Caudate nucleus (tissue), 63 donors: ENCODE measurements at places on chromosomes 5 and 9.

GRCh38 chr5:67974054-67974453 lies 241.5 kb upstream of the PIK3R1 start:
- DNase-seq = no peak

GRCh38 chr5:35202319-35203111 lies 27.8 kb downstream of the PRLR start:
- no peak for DNase-seq

GRCh38 chr9:11319538-11319937 lies 706.7 kb upstream of the PTPRD start:
- no peak for DNase-seq

DNA sequence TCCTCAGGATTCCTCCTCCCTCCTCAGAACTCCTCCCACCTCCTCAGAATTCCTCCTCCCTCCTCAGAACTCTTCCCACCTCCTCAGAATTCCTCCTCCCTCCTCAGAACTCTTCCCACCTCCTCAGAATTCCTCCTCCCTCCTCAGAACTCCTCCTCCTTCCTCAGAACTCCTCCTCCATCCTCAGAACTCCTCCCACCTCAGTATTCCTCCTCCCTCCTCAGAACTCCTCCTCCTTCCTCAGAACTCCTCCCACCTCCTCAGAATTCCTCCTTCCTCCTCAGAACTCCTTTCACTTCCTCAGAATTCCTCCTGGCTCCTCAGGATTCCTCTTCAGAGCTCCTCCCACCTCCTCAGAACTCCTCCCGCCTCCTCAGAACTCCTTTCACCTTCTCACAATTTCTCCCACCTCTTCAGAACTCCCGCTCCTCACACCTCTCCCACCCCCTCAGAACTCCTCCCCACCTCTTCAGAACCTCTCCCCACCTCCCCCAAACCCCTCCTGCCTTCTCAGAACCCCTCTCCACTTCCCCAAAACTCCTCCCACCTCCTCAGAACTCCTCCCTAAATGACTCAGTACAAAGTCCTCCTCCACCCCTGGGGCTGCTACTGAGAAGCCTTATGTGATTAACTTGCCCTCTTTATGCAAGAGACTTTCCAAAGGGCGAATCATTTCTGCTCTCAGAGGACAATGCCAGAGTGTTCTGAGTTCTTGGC lies 23.2 kb downstream of the SLC46A2 start:
- no peak for DNase-seq

DNA sequence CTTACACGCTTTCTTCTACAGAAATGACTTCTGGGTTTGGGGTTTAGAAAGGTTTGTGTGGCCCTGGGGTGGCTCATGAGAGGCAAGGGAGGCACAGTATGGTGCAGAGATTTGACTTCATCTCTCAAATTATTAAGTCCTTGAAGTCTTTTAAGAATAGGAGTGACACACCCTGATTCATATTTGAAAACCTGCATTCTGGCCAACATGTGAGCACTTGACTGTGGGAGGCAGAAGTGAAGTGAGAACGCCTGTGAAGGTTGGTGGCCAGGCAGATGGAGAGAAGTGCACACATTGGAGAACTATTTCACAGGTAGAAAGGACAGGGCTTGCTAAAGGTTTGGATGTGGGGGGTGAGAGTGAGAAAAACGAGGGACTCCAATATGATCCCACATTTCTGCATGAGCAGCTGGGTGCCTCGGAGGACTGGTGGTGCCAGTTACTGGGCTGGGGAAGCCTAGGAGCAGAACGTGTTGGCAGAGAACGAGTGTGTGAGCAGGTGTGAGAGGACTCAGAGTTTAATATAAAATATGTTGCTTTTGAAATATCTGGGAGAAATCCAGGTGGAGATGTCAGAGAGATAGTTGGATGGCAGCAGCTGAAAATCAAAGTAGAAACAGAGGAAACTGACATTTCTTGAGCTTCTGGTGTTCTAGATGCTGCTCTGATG lies 240.0 kb upstream of the ADAMTSL1 start:
- no peak for DNase-seq

GRCh38 chr5:138568061-138568824 lies 7.0 kb downstream of the HSPA9 start:
- no peak for DNase-seq

- DNase-seq = no peak
These were observed 119.4 kb downstream of the TTC39B start for GRCh38 chr9:15187589-15187988.

DNA sequence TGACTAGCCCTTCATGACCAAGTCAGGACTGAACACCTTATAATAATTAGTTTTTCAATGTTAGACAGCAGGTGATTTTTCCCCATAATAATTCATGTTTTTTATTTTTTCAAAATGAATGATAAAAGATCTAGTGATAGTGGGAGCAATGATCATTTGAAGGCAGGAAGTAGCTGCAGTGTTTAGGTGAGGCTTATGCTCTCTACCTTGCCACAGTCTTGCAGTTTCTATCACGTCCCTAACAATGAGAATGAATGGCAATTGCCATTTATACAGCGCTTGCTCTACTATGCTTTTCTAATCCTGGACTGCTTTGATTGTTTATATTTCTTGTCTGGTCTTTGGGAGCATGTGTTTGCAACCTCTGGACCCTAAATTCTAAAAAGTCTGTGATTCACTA lies 367.8 kb upstream of the RIOK2 start:
- DNase-seq = no peak

DNA sequence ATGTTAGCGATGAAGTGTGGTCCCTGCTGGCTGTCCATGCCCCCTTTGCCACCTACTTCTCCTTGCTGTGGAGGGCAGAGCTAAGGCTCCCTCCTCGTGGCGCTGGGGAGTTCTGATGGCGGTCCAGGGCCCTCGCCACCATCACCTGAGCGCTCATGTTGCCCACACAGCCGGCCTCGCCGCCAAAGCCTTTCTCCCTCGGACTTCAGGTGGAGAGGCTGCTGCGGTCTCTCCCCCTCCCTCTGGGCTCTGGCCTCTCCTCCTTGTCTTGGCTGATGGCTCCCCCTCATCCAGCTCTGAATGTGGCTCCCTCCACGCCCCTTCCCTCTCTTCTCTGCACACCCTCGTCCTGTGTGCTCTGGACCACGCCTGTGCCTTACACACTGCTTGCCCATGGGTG lies 14.5 kb upstream of the LPCAT1 start:
- no peak for DNase-seq

GRCh38 chr5:107616213-107616612 lies 54.5 kb downstream of the EFNA5 start:
- no peak for DNase-seq

- DNase-seq = no peak
These were observed 448 bp downstream of the RELL2 start for GRCh38 chr5:141637123-141637766.

DNA sequence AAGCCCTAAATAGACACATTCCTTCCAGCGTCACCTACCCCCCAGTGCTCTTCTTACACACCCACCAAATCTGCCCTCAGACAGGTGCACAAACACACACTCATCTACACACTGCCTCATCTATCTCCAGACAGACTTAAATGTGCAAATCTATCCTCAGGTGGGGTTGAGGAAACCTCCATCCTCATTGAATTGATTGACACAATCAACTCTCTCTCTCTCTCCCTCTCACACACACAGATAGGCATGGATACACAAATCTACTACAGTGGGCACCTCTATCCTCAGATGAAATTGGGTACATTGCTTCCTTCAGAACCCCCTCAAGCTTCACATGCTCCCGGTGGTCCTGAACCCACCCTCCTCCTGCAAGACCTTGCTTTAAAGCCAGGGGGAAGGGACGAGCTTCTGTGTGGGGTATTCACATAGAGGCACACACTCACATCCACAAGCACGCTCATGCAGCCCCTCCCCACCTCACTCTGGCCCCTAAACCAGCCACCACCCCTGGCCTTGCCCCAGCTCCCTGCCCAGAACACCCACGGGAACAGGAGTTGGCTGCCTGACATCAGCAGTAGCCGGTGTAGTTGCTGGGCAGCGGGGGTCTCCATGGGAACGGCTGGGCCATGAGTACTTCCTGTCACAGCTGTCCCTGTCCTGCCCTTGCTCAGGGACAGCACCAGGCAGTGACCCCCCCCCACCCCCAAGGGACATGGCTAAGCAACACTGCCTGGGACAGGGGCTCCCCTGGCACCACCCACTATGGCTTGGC lies 22.8 kb downstream of the PCDH1 start:
- DNase-seq = no peak

DNA sequence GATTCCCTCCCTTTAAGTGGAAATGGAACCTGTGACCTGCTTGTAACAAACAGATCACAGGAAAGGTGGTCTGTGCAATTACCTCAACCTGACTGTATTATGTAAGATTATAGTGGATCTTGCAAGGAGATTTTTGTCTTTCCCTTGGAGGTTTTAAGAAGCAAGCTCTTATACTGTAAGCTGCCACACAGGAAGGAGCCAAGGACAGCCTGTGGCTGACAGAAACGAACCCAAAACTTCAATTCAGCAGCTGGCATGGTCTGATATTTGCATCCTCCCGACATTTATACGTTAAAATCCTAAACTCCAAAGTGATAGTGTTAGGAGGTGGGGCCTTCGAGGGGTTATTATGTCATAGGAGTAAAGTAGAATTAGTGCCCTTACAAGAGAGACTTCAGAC lies 711.8 kb upstream of the CTNND2 start:
- DNase-seq = no peak

GRCh38 chr5:134240421-134240962 lies 14.6 kb upstream of the PPP2CA start:
- DNase-seq = peak; percentile 86

DNA sequence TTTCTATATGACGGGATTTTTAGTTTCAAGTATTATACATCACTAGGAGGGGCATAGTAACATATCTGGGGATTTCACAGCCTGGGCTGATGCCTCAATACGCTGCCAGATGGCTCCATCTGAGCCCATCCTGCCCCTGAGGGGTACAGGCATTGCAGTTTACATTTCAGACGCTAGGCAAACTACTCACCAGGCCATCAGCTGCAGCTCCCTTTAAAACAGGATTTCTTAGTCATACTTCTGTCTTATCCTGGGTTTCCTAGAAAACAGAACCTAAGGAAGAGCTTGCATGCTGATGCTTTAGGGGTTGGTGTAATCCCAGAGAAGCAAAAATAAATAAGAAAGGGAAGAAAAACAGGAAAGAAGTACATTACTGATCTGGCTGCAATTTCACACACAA lies 372.8 kb upstream of the PIK3R1 start:
- no peak for DNase-seq

DNA sequence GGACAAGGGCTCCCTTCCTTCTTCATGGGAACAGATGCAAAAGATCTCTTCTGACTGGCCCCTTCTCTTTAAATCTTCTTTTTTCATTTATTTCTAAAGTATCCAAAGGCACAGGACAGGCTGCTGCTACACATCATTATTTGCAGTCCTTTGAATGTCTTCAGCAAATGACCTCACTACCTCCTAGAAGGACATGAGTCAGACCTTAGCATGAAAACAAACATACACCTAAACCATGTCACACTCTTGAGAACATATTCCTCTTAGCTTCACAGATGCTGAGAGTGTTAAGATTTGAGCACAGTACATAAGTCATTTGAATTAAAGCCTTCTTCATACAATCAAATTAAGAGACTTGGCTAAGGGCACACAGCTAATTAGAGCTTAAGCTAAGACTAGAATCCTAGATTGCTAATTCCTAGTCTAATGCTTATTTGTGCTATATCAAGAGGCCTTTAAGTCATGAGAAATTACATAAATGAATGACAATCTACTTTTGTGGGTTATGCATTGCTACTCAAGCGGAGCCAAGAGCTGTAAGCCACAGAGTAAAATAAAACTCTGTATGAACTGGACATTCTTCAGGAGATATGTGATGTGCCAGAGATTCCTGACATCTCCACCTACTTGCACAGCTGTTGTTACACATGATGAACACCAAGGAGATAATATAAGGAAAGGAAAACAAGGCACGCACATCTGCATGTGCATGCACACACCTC lies 109.1 kb upstream of the PTGER4 start:
- no peak for DNase-seq

GRCh38 chr9:87556039-87556438 lies 58.4 kb downstream of the DAPK1 start:
- DNase-seq = no peak

DNA sequence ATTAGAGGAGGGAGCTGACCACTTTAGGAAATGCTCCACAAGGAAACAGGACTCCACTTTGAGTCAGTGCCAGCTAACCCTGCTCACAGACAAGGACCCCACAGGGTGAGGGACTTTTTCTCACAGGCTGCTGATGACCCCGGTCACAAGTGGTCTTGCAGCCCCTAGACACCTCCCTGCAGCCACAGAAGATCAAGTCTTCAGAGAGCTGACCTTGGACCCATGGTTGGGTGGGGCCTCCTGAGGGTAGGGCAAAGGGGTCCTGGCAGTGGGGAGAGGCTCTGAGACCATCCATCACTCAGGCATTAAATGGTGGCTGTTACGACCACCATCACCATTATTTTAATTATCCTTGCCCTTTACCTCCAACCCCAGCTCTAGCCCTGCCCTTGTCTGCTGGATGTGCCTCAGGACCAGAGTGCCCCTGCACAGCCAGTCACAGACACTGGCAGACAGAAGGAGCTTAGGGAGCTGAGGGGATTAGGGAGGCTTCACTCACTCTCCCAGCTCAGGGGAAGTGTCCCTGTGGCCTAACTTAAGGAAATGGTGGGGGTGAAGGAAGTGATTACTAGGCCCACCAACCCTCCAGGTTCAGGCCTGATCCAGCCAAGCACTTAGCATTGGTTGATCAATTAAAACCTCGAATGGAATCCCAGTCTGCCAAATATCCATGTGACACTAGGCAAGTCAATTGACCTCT lies 1.6 kb downstream of the ACSL6 start:
- DNase-seq = no peak

DNA sequence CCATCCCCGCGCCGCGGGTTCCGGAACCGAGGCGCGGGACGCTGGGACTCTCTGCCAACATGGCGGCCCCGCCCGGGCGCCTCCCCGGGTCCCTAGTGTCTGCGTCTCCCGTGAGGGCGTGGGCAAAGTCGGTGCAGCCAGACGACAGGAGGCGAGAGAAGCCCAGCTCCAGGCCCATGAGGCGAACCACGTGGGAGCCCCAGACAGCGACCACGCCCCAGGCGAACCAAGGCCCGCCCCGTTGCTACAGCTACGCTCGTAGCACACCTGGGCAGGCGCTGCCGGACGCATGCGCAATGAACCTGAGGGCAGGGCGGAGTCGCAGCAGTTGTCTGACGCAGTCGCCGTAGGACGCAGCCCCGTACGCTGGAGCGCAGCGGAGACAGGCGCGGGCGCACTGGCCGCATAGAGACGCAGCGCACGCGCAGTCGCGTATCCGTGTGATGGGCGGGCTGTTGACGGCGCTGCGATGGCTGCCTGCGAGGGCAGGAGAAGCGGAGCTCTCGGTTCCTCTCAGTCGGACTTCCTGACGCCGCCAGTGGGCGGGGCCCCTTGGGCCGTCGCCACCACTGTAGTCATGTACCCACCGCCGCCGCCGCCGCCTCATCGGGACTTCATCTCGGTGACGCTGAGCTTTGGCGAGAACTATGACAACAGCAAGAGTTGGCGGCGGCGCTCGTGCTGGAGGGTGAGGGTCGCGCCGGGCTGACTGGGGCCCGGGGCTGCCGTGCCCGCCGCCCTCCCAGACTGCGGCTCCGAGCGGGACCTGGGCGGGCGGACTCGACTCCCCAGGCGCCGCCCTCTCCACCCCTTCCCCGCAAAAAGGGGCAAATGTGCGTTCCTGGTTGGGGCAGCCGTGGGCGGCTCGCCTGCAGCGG lies at the start of gene MAN1B1:
Gene MAN1B1 (plus strand): TSS at position 455 of the 878 bp plus-strand sequence. CDS start 15 bp downstream, at position 470.
- DNase-seq = peak; percentile 96

- no peak for DNase-seq
These were observed 80.9 kb downstream of the DOCK8 start for GRCh38 chr9:295576-295975.
